Lower lobe of right lung (tissue), 2 donors: ENCODE measurements at places on chromosomes 6 and 20. TPM values are rescaled to one million over a fixed set of nuclear protein-coding genes. Genes with fewer than 3 reads are reported as not detected.

SYNCRIP gene
- 78.7 TPM for total RNA-seq

DNA sequence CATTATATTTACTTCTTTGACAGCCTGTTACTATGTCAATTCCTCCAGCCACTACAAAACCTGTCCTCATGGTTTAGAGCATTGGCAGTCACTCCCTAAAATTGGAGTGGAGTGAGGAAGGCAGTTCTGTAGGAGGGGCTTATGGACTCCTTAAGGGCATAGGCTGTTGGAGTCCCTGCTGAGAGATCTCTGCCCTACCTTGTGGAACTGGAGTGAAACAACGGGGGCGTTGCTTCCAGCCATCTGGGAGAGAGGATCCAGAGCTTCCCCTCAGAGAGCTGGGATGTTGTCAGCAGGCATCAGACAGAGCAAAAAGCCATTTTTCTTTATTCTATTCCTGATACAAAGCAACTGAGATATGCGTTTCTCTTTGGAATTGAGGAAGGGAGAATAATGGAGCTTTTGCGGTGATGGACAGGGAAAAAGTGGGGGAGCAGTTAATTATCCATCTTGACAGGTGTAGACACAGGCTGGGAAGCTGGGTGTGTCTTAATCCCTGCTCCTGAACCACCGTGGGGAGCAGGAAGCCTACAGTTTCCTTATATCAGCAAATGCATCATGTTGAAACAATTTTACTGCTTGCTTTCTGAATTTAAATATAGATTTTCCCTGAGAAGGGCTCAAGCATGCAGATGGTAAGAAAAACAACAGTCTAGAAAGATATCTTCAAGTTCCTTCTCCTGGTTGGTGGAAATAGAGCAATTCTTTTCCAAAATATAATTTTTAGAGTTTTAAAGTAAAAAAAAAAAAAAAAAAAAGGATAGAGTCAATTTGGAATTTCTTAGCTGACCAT, 402.5 kb downstream of the PLCB1 start:
- DNase-seq: no peak

TM9SF4 gene
- 49.7 TPM for total RNA-seq

- no peak for DNase-seq
Measured at GRCh38 chr6:16749516-16750485, 11.5 kb downstream of the ATXN1 start.

DNA sequence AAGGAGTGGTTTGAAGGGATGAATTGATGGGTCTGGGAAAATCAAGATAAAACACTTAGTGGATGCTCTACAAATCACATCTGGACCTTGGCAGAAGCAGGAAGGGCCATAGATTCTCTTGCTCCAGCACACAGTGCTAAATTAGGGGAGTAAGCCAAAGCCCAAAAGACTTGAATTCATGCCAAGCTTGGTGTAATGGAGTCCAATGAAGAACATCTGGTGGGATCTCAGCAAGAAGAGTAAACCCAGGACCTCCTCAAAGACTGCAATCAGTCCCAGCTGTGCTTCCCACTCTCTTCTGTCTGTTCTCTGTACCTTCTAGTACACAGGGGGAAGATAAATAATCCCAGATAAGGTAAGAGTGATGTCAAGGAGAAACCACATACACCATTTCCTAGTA, 683.4 kb downstream of the RNF144B start:
- DNase-seq: no peak

DNA sequence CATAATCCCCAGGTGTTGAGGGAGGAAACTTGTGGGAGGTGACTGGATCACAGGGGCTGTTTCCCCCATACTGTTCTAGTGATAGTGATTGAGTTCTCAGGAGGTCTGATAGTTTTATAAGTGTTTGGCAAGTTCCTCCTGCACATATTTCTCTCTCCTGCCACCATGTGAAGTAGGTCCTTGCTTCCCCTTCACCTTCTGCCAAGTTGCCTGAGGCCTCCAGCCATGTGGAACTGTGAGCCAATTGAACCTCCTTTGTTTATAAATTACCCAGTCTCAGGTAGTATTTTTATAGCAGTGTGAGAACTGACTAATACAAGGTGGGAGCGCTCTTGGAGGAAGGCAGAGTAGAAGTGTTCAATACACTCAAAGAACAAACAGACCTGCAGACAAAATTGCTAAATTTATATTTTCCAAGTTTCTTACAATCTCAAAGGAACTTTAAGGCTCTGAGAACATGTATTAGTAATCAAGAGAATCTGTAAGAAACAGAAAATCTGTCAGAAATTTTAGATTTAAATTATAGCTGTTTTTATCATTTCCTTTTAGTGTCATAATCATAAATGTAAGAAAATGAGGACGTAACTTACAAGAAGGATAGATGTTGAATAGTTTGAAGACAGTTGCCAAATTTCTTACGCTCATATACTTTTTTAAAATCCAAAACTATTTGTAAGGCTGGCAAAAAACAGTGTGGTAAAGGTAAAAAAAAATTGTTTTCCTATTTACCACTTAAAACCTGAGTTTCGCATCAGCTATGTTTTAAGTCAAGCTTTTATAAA, 77.7 kb downstream of the ASCC3 start:
- DNase-seq: no peak

GRCh38 chr6:169185692-169186485, 67.8 kb downstream of the THBS2 start:
- DNase-seq: no peak

DNA sequence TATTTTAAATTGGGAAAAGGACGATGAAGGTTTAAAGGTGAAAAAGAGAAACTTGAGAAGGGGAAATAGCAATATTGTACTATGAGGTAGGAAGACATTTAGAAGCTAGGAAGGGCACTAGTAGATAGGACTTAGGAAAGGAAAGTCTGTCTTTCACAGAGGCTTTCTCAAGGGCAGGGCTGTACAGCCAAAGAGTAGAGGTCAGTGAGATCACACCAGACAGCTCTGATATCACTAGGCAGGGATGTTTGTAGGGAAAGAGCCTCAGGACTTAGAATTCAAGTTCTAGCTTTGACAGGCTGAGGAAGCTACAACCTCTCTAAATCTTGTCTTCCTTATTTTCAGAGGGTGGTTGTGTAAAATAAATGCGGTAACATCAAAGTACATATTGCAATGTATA, 160.4 kb upstream of the SLC22A16 start:
- DNase-seq: no peak

- DNase-seq: peak; percentile 65
Measured at GRCh38 chr20:49775229-49775693, 37.4 kb upstream of the SLC9A8 start.

DPPA5 gene
- total RNA-seq: not detected

DNA sequence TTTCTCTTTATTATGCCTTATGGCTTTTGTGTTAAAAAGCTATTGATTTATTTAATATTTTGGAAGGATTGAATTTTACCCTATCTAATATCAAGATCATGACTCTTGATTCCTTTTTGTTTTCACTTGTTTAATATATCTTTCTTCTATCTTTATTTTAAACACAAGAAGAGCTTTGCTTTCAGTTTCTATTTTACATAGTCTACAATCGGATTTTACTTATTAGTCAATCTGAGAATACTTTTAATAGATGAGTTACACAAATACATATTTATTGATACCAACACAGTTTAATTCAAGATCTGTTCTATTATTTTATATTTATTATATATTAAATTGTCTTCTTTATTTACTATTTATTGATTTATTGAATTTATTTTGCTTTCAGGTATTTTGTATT, 218.8 kb downstream of the ESR1 start:
- no peak for DNase-seq

DNA sequence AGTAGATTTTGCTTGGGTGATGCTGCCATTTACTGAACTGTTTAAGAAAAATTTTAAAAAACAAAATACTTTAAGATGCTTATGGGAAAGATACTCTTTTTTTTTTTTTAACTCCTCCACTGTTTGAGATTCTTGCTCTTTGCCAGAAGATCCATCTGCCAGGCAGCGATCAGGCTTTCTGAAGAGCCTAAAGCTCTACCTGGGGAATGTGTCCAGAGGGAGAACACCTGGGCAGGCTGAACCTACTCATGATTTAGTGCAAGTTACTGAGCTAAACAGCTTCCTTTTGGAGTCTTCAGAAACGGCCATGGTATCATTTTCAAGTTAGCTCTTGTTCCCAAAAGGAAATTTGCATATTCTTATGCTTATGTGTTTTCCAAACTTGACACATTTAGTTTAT, 23.5 kb upstream of the MLIP start:
- DNase-seq: no peak

DNA sequence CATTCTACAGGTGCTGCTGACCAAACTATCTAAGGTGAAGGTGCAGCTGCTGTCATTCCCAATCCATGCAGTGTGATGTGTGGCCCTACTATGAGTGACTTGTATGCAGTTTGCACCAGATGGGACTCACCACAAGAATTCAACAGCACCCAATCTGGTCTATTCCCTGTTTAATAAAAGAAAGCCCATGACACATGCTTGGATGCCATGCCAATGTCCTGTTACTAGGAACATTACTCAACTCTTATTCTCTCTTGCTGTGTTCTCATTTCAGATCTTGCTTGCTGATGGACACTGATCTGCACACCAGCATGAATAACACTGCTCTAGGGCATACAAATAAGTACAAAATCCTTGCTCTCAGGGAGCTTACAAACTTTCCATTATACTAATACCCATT, 221.6 kb upstream of the CDYL start:
- DNase-seq: no peak

- DNase-seq: no peak
Measured at GRCh38 chr6:117564681-117565080, 37.6 kb downstream of the GOPC start.

- DNase-seq: peak; percentile 76
Measured at GRCh38 chr6:7145885-7146828, 38.4 kb downstream of the RREB1 start.

DNA sequence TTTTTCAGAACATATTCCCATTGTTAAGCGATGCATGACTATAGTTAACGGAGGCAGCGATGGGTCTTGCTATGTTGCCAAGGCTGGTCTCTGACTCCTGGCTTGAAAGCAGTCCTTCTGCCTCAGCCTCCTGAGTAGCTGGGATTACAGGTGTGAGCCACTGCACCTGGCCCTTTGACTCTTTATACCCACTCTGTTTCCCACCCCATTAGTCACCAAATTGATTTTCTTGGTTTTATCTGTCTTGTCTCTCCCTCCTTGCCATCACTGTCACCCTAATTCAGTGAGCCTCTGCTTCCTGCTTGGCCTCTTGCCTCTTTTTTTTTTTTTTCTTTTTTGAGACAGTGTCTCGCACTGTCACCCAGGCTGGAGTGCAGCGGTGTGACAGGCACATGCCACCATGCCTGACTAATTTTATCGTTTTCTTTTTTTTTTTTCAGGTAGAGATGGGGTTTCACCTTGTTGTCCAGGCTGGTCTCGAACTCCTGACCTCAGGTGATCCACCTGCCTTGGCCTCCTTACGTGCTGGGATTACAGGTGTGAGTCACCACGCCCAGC, 31.3 kb downstream of the ZFAND3 start:
- DNase-seq: no peak

DNA sequence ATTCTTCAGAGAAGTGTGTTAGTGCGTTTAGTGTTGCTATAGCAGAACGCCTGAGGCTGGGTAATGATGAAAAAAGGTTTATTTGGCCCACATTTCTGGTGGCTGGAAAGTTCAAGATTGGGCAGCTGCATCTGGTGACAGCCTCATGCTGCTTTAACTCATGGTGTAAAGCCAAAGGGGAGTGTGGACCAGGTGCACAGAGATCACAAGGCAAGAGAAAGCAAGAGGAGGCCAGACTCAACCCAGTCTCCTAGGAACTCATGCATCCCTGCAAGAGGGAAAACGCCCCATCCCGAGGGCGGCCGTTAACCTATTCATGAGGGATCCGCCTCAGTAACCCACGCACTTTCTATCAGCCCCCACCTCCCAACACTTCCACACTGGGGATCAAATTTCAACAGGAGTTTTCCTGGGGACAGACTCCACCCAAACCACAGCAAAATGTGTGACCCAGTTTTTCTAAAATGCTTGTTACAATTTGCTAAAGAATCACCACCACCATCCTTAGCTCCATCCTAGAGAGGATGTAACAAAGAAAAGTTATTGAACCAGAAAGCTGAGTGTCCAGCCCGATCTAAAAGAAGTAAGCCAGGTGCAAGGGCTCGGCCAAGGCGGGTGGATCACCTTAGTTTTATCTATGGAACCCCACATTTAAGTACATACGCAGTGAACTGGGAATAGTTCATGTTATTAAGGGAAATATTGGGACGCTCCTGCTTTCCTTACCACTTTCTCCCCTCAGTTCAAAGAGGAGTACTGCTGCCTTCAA, 164.8 kb downstream of the QKI start:
- no peak for DNase-seq

DNA sequence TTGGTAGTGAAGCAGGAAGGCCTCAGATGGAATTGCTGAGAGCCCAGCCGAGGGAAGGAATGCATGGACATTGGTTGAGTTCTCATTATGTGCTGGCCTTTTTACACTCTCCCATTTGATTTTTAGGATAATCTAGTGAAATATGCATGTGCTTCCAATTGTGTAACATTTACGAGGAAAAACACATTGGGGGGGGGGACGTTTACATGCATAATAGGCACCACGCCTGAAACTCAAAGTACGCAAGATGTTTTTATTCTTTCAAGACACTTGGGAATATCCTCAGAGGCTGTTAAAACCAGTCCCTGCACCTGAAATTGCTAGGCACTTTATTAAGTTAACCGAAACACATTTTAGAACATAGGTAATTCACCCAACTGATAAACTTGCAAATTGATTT, 118.5 kb upstream of the CDH4 start:
- no peak for DNase-seq

SLC4A11 gene
- 5.0 TPM for total RNA-seq

PROKR2 gene
- not detected for total RNA-seq

- DNase-seq: no peak
Measured at GRCh38 chr20:53654932-53655624, 61.4 kb upstream of the ZNF217 start.

CAP2 gene
- 4.7 TPM for total RNA-seq

SLC22A16 gene
- total RNA-seq: 0.80 TPM

TAGAP gene
- total RNA-seq: 17.1 TPM

DNA sequence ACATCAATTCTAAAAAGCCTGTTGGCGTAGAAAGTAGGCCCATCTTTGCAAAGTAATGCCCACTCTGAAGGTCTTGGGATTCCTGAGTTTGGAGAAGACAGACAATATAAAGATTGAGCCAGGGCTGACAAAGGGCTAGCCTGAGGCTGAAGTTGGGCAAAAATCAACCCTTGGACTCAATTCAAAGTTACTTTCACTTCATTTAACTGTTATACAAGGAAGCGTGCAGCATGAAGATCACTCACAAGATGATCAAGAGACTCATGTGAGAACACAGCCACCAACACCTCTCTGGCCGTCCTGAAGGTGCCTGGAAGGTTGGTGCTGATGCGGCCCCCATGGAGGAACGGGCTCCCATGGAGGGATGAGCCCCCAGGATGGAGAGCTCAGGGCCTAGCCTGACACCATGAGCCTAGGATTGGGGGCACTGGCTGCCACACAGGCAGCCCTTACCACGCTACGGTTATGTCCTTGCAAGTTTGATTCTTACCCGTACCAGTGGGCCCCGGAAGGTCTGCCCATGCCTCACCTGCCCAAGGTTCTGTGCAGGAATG, 26.6 kb downstream of the FOXC1 start:
- no peak for DNase-seq

ID4 gene
- 27.8 TPM for total RNA-seq

ADGRF5 gene
- total RNA-seq: 238 TPM

DNA sequence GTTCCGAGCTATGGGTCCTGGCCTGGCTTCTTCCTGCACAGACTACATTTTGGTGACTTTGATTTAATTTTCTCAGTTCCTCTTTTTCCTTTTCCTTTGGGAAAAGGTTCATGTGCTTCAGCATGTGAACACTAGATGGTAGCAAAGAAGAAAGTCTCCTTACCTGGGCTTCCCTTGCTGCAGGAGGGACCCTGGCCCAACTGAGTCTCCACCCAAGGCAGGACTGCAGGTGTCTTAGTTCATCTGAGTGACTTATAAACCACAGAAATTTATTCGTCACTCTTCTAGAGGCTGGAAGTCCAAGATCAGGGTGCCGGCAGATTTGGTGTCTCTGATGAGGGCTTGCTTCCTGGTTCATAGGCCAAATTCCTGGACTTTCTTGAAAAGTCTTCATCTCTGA, 163.2 kb downstream of the SYCP2 start:
- no peak for DNase-seq
